Fibroblast of skin of right quadriceps (primary cell): ENCODE measurements at places on chromosomes 2 and 18.
A peak's percentile ranks its signal among the peaks of the same experiment; 100 is the strongest.

DNA sequence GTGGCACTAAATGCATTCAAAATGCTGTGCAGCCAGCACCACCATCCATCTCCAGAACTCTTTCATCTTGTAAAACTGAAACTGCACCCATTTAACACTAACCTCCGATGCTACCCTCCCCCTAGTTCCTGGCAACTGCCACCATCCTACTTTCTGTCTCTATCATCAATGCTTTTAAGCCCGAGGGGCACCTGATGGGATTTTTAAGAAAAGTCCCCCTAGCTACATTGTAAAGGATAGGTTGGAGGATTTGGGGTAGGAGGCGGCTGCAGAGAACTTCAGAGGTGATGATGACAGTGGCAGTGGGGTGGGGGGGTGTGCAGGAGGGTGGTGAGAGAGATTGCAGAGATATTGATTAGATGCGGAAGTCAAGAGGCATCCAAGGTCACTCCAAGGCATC, 10.8 kb upstream of the YWHAQ start:
- DNase-seq, result no peak

DNA sequence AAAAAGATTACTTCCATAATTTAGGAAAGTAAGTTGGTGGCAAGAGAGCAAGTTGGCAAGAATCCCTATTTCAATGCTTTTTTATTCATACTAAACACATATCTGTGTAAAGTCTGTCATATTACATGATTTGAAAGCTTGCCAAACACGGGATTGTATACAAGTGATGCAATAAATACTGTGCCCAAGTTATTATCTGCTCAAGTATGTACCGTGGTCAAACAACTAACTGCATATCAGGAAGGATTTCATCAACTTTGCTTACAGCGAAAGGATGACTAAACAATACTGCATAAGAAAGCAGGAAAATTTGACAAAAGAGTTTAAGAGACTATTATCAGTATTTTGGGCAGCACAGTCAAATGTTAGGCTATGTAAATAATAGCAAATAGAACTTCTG, 69.6 kb upstream of the SCN1A start:
- peak; percentile 2 for DNase-seq

- no peak for DNase-seq
Observed at GRCh38 chr2:211251016-211251415, 694.6 kb downstream of the CPS1 start.

- DNase-seq, result no peak
Observed at GRCh38 chr18:10564975-10565773, 39.3 kb downstream of the NAPG start.

DNA sequence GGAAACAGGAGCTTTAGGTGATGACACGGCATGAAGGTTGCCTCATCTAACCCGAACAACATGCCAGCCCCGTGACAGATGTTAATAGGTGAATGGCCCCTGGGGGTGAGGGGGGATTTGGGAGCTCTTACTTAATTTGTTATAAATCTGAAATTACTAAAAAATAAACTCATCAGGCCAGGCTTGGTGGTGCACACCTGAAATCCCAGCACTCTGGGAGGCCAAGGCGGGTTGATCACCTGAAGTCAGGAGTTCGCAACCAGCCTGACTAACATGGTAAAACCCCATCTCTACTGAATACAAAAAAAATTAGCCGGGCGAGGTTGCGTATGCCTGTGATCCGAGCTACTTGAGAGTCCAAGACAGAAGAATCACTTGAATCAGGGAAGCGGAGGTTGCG, 6.1 kb downstream of the STK25 start:
- DNase-seq, result no peak

- DNase-seq, result no peak
Observed at GRCh38 chr2:37645836-37646235, 25.6 kb downstream of the CDC42EP3 start.

GRCh38 chr2:48343571-48344440, 186.1 kb upstream of the STON1 start:
- DNase-seq, result peak; percentile 79

DNA sequence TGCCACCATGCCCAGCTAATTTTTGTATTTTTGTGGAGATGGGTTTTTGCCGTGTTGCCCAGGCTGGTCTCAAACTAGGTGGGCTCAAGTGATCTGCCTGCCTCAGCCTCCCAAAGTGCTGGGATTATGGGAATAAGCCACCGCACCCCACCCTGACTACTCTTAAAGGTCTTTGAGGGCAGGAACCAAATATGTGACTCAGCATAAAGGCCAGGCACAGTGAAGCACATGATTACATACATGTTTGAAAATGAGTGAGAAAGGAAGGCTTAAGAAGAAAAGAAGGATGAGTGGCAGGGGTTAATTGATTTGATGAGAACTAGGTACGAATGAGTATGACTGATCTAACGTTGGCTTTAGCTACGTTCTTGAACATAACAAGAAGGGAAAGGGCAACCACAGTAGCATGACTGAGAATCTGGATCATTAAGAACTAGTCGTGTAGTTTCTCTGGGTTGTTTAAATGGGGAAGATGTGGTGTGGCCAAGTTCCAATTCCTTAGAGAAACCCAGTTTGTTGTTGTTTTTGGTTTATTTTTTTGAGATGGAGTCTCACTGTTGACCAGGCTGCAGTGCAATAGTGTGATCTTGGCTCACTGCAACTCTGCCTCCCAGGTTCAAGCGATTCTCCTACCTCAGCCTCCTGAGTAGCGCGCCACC, 6.8 kb downstream of the RESP18 start:
- DNase-seq, result no peak

- DNase-seq, result no peak
Observed at GRCh38 chr2:234650911-234651310, 154.0 kb upstream of the ARL4C start.
